Stimulated activated CD8-positive, alpha-beta memory T cell treated with anti-CD3 and anti-CD28 coated beads, Interleukin-12 subunit alpha, Interleukin-12 subunit beta, amount 100 ng/mL, for 4 hours (primary cell): ENCODE measurements at places on chromosomes 5 and 9.

DNA sequence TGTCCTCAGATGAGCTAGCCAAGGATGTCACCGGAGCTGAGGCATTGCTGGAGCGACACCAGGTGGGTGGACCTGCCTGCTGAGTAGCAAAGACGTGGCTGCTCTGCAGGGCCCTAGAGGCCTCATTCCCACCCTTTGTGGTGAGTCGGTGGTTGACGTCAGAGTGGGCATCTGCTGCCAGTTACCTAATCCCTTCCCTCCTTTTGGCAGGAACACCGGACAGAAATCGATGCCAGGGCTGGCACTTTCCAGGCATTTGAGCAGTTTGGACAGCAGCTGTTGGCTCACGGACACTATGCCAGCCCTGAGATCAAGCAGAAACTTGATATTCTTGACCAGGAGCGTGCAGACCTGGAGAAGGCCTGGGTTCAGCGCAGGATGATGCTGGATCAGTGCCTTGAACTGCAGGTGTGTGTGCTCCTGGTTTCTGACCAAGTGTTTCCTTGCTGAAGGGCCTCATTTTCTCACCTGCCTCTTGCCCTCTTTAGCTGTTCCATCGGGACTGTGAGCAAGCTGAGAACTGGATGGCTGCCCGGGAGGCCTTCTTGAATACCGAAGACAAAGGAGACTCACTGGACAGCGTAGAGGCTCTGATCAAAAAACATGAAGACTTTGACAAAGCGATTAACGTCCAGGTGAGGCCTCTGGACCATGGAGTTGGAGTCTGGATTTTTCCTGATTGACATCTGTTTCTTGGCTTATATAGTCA, 48.9 kb downstream of the DYNC2I2 start:
- DNase-seq: no peak

DNA sequence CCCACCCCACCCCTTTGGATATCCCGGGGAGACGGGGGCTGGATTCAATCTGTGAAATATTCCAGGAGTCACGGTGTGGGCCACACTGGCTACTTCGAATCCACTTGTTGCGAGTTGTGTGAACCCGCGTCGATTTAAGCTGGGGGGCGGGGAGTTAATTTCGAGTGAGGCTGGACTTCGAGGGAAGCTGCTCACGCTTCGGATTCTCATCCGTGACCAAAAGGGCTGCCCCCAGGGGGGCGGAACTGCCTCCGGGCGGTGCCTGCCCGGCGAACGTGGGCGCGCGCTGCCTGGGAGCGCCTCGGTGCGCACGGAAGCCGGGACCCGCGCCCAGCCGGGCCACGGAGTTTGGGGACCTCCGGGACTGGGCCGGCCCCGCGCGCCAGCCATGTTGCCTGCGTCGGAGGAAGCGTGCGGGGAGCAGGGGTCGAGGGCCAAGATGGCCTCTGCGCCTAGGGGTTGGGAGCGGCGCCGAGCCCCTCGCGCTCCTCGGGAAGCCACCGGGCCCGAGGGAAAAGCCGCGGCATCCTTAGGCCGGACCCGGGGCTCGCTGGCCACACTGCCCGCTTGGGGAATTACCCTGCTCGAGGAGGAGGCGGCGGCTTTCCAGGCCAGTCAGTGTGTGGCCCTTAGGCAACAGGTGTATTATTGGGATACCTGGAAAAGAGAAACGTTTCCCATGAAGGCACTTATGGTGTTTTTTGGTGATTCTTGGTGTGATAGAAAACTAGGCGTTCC, 975 bp downstream of the OCLN start:
- DNase-seq: no peak

- no peak for DNase-seq
Measured at GRCh38 chr9:133394687-133395271, 18.6 kb downstream of the STKLD1 start.

- no peak for DNase-seq
Measured at GRCh38 chr5:159903131-159903530, 13.2 kb upstream of the ADRA1B start.

DNA sequence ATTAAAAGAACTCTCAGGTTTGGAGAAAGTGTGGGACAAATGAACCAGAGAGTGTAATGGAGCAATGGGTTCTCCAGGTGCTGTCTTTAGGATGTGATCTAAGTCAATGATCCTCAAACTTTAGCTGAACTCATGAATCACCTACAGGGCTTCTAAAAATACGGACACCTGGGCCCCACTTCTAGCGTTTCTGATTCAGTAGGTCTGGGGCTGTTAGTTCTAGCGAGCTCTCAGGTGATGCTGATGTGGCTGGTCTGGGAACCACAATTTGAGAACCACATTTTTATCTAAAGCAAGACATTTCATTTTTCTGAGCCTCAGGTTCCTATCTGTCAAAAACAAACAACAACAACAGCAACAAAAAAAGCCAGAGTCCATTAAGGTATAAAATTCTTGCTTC, 35.1 kb upstream of the PCA3 start:
- DNase-seq: no peak

- no peak for DNase-seq
Measured at GRCh38 chr5:119022017-119022745, 33.8 kb upstream of the DTWD2 start.

DNA sequence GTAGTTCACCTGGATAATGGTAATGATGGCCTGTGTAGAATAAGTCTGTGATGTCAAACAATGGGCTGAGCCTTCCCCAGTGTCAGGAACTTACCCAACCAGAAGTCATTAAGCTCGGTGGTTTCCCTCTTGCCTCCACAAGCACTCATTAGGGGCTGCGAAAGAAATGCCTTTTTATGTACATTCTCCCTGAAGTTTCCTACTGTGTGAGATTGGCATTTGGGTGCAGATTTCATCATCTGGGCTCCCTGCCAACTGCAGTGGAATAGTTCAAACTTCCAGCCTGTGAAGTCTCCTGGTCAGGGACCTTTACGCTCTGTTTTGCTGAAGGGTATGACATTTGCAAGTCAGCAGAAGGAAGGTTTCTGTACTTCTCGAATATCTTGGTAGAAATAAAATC, 41.6 kb upstream of the TMEM215 start:
- no peak for DNase-seq
